Suprapubic skin (tissue), 4 donors: ENCODE measurements at places on chromosomes 4 and X.

DNA sequence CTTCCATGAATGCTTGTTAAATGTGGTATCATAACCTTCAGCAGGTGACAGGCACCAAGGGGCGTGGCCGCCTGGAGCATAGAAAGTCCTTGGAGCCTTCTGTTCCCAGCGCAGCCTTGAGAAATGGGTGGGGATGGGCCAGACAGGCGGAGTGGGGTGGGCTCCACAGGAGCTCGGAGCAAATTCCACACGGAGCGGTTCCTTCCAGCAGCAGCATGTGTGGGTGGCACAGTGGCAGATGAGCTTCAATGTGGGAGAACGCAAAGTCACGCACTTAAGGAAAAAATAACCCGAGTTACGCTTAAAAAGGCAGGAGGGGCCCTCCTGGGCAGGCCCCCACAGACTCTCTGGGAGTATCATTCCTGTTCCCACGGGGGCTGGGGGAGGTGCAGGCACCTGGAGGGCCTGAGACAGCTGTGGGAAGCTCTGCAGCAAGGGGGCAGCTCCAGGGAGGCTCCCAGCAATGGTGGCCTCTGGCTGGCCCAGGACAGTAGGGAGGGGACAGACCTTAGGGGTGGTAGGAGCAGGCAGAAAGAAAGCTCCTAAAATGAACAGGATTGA lies 15.3 kb downstream of the TMEM271 start:
- no peak for DNase-seq

GRCh38 chrX:12379671-12380070 lies 241.4 kb downstream of the FRMPD4 start:
- no peak for DNase-seq

GRCh38 chr4:133379681-133380438 lies 230.8 kb downstream of the PCDH10 start:
- no peak for DNase-seq

- no peak for DNase-seq
Observed at GRCh38 chrX:13223868-13224567, 95.8 kb downstream of the ATXN3L start.

DNA sequence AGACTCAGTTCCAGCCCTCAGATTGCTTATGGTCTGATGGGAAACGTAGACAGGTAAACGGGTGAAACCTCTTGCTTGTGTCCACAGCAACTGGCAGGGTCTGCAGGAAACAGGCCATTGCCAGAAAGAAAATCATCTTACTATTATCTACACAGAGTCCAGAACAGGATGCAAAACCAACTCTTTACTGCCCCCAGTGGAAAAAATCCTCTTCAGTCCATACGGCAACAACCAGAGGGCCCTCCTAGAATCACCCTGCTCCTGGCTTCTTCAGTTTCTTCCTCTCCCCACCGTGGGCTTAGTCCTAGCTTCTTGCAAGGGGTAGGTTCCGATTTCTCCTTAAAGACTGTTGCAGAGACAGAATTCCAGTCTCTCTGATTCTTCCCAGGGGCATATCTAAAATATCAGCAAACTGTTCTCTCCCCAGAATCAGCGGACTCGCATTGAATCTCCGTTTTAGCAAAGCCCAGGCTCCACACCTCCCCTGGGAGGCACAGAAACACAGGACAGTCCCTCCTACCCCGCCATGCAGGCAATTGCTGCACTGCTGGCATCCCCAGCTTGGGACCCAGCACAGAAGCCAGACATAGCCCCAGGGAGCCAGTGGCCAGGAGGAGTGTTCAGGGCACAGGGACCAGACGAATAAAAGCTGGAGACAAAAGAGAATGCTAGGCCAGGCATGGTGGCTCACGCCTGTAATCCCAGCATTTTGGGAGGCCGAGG lies 41.0 kb upstream of the SH3RF1 start:
- DNase-seq: no peak

DNA sequence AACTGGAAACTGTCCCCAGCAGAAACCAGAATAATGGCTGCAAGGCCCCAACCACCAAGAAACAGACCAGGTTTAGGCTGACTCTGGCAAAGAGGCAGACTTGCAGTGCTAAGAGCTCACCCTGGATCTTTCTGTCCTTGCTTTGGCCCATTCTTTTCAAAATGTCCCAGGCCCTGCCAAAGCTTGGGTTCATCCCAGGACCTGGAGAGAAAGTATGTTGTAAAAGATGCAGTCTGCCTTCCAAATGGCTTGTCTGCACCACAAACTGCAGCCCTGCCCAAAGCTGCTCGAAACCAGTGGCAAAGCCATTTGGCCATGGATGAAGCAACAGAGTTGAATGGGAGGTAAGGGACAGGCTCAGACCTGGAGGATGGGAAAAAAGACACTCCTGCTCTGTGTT lies 38.0 kb upstream of the LNX1 start:
- DNase-seq: no peak

DNA sequence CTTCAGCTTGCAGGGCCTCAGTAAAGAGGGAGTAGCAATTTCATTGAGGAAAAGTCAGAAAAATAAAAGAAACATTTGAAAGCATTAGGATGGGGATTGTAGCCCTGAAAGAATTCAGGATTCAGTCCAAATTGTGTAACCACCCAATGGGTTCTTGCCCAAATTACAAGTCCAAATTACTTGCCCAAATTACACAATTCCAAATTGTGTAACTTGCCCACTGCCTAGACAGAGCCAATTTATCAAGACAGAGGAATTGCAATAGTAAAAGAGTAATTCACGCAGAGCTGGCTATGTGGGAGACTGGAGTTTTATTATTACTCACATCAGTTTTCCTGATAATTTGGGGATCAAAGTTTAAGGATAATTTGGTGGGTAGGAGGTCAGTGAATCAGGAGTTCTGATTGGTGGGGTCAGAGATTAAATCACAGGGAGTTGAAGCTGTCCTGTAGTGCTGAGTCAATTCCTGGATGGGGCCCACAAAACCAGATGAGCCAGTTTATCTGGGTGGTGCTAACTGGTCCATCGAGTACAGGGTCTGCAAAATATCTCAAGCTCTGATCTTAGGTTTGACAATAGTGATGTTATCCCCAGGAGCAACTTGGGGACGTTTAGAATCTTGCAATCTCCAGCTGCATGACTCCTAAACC lies 18.1 kb upstream of the PAGE5 start:
- no peak for DNase-seq

DNA sequence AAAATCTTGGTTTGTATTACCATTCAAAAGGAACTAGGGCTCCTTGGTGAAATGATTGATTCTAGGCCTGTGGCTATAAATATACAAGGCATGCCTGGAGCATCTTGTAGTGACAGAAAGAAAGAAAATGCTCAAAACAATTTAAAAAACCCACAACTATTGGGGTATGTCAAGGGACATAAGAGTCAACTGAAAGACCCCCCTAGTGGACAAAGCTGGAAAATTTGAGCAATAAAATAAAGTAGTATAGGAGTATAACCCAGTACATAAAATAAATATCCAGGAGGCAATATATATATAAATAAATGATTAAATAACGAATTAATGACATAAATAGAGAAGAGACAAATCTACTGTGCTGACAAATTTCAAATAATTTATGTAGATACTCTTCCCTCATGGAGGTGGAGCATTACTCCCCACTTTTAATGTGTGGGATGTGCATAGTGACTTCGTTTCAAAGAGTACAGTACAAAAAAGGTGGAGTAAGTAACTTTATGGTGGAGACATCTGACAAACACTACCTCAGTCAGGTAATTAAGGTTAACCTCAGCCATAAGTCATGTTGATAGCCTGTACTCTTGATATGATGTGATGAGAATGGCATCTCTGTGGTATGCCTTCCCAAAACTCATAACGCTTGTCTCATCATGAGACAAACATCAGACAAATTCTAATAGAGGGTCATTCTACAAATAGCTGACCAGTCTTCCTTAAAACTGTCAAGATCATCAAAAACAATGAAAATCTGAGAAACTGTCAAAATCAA lies 185.0 kb upstream of the GLRA2 start:
- DNase-seq: no peak

DNA sequence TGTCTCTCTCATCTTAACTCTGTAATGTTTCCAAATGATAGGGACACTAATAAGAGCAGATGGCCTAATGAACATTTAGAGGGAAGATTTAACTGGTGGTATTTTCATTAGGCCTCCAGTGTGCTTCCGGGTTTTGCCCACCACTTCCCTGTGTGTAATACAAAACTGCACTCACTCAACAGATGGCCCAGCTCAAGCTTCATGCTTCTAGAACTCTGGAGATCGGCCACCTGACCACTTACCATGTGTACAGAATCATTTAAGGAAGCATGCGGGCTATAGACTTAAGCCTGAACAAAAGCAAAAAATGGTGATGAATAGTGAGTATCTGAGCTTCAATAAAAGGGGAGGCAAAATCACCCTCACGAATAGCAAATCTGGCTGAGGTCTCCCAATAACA lies 89.3 kb downstream of the SH2D1A start:
- no peak for DNase-seq

DNA sequence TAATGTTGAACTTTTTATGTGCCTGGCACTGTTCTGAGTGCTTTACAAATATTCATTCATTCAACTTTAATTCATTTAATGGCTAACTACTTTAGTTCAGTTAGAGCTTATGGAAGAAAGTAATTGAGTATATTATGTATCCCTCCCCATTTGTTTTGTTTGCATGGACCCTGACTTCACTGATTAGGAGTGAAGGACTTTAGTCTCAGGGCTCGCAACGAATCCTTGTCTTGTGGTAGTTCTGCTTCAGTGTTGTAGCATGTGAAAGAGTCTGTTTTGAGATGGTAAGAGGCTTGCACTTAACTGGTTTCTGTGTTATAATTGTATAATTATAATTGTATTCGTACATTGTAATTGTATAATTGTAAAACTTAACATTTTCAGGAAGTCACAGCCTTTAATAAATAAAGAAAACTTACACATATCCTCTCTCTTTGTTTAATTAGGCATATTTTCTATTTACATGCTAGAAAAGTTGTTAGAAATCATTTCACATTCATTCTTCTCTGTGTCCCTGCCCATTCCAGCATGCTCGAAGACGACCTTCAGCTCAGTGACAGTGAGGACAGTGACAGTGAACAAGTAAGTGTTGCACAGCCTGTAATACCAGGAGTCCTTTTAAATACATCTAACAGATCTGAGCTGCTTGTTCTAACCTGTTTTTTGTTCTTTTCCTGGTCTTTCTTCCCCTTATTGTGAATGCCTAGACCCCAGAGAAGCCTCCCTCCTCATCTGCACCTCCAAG lies 115.1 kb downstream of the KLHL8 start:
- no peak for DNase-seq

- DNase-seq: no peak
Observed at GRCh38 chr4:139704915-139705485, 39.4 kb downstream of the MGST2 start.

- no peak for DNase-seq
Observed at GRCh38 chr4:59973492-59973891, 1226.6 kb upstream of the ADGRL3 start.

GRCh38 chr4:70903291-70903603 lies 1.1 kb downstream of the MOB1B start:
- no peak for DNase-seq

DNA sequence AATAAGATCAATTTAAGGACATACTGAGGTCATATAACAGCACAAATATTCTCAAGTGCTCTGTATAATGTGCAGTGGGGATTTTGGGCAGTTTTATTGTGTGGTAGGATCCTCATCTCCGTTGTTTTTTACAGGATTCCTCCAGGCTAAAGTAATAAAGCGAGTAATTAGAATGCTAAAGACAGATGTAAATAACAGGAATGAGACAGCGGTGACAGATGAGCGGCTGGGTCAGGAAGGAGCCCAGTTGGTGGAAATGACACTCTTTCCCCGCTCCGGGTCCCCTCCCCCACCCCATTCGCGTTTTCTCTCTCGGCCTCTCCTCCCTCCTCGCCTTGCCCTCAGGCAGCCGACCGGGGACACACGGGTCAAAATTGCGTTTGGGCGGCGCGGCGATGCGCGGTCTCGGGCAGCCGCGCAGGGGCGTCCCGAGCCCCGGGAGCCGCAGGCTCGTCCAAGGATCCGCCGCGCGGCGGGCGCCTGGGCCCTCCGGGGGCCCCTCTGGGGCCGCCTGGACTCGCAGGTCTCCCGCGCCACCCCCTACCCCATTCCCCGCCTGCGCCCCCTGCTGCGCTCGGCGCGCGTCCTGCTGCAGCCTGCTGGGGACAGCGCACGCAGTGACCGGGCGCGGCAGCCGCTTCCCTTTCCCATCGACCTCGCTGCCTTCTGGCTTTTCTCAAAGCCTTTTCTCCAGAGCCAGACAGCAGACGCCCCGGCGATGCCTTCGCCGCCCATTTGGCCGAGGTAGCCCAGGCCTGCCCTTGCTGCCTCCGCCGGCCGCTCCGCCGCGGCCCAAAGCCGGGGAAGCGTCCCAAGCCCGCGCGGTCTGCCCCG lies 16.2 kb downstream of the POU4F2 start:
- no peak for DNase-seq

DNA sequence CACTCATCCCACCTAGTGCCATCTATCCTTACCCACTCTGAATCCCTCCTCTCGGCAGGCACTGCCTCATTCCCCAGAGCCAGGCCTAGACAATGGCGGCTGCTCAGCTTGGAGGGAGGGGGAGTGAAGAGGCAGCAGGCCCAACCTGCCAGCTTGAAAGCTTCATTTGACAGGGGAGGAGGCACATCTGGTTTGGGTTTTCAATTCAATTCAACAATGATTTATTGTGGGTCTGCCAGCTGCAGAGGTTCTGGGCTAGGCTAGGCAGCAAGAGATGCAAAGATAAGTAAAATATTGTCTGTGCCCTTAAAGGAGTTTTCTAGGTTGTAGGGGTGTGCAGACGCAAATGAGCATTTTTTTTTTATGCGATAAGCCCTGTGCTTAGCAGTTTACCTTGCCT lies 58.5 kb downstream of the RTL9 start:
- no peak for DNase-seq

- DNase-seq: no peak
Observed at GRCh38 chr4:101232074-101232776, 115.1 kb downstream of the PPP3CA start.

DNA sequence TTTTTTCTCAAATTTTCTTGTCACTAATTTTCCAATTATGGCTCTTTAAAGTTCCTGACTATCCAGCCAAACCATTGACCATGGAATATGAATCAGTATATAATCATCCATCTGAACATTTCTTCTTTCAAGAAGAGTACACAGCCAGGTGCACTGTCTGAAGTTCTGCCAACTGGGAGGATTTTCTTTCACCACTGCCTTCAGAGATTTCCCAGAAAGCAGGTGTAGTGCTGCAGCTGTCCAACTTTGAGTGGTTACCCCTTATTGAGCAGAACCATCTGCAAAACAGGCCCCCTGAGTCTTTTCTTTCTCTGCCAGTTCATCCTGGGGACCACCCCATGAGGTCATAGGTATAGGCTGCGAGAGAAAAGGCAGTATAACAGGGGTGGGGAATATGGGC lies 1213.2 kb downstream of the RAPGEF2 start:
- no peak for DNase-seq

GRCh38 chr4:181685461-181685860 lies 557.7 kb upstream of the TENM3 start:
- DNase-seq: no peak
